Activated CD8-positive, alpha-beta T cell treated with anti-CD3 and anti-CD28 coated beads for 36 hours (primary cell): ENCODE measurements at places on chromosomes 11 and 22. TPM values are rescaled to one million over a fixed set of nuclear protein-coding genes. Genes with fewer than 3 reads are reported as not detected.

DNA sequence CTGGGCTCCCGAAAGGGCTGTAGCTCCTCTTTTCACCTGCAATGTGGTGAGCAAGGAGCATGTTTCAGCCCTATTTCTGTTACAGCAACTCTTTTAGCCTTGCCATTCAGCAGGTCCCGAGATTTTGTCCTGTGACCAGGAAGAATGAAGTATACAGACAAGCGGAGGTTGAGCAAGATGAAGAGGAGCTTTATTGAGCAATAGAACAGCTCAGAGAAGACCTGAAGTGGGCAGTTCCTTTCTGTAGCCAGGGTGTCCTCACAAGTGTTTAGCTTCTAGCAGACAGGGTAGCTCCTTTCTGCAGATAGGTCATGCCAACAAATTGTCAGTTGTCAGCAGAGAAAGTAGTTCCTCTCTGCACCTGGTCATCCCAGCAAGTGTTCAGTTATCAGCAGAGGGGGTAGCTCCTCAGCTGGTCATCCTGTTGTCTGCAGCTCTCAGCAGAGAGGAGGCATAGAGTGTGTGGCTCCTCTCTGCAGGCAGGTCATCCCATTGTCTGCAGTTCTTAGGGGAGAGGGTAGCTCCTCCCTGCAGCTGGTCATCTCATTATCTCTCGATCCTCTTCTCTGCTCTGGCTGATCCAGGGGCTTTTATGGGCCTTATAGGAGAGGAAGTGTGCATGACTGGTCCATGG is 5.4 kb upstream of the OR56A4 start:
- no peak for DNase-seq

- no peak for DNase-seq
Observed at GRCh38 chr11:45145083-45145378, 1.4 kb upstream of the PRDM11 start.

- no peak for DNase-seq
Observed at GRCh38 chr11:33737362-33737821, 1.2 kb upstream of the CD59 start.

- DNase-seq = no peak
Observed at GRCh38 chr22:24068717-24069297, 57.7 kb downstream of the CABIN1 start.

DNA sequence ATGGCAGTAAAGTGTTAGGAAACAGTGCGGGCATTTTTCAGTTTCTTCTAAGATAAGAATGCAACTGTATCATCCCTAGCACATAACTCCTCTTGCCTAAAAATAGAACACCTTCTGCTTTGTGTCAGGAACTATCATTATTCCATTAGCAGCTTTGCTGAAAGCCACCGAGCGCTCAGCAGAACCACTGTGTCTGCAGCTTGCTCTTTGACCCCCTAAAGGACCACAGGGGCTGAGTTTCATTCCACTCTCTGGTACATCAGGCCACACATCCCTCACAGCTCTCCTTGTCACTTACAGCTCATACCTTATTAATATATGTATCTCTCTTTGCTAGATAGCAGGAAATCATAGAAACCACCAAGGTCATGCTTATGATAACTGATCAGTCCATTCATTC is 360.2 kb downstream of the KCNA4 start:
- DNase-seq = no peak

SMIM38 gene
- total RNA-seq = 0.77 TPM

A4GALT gene
- total RNA-seq = 0.38 TPM

PDGFB gene
- total RNA-seq = 1.7 TPM

CYB5R2 gene
- 4.9 TPM for total RNA-seq

RASSF10 gene
- not detected for total RNA-seq
